Fibroblast of upper back skin (primary cell): ENCODE measurements at places on chromosomes 7 and 10.

DNA sequence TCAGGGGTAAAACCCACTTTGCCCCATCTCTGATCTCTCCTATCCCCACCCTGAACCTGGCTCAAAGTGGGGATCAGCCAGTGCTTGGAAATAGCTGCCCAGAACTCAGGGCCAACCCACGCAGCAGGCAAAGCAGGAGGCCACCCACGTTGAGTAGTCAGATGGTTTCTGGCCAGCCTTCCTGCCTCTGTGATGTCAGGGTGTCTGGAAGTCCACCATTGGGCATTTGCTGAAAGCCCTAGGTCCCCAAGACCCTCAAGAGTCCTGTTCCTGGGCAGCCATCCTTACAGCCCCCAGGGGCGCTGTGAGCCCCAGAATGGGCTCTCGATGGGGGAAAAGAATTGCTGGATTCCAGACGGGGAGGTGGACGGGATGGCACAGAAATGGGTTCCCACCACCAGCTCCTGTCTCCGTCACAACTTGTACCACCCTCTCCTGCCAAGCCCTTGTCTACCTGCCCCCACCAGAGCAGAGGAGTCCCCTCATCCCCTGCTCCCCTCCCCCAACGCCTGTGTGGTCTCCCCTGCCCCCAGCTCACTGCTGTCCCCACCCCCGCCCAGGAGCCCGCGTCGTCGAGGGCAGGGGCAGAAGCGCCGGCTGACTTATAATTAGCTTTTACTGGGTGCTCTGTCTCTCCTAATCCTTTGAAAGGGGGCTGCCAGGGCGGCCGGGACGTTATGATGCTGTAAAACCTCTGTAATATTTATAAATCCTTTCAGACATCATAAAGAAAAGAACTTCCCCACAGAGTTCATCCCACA is 3.9 kb downstream of the MYL10 start:
- peak; percentile 22 for DNase-seq

- no peak for DNase-seq
Measured at GRCh38 chr10:110533149-110533548, 34.3 kb upstream of the SMC3 start.

DNA sequence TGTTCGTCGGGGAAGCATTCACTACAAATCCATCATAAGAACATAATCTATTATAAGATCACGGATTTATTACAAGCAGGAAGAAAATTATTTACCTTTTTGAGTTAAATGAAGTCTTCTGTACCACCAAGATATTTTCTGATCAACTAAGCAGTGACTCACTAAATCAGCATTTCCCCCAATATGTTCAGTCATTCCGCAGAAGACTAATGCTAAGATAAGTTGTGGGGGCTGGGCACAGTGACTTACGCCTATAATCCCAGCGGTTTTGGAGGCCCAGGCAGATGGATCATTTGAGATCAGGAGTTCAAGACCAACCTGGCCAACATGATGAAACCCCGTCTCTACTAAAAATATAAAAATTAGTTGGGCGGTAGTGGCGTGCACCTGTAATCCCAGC is 144.2 kb upstream of the EGR2 start:
- peak; percentile 75 for DNase-seq

DNA sequence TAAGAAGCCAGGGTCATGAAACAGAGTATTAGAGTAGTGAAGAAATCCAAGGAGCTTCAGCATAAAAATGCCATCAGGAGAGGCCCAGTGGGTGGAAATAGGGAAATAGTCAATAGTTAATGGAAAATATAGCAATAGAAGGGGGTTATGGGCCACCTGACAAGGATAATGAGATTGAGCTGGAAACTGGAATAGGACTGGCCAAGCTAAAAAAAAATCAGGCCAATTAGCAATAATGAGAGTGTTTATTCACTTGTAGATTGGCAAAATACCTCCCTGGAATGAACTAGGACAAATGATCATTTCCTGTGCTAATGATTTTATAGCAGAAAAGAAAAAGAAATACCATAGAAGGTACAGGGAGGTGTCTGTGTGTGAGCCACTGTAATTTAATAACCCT is 97.9 kb downstream of the PLCE1 start:
- DNase-seq: no peak

GRCh38 chr10:130742941-130743675 is 568.4 kb downstream of the TCERG1L start:
- DNase-seq: no peak

GRCh38 chr7:30771174-30771879 is at the start of gene MINDY4:
Gene MINDY4 (plus strand): TSS chr7:30771417. CDS start chr7:30771494, 77 bp downstream.
- DNase-seq: peak; percentile 75

- DNase-seq: no peak
Measured at GRCh38 chr10:72511459-72511858, 114.4 kb downstream of the MICU1 start.

- no peak for DNase-seq
Measured at GRCh38 chr10:71952745-71953144, 11.4 kb upstream of the CHST3 start.

DNA sequence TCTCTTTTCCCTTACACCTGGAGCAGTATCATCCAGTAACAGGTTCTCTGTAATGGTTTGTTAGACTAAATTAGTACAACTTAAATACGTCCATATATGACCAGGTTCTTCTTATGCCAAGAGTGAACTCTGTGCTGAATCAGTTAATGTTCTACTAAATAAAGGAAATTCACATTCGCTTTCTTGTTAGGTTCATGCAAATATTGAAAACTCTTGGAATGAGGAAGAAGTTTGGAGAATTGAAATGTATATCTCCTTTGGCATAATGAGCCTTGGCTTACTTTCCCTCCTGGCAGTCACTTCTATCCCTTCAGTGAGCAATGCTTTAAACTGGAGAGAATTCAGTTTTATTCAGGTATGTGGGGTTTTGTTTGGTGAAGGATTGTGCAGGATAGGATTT is 15.3 kb upstream of the CFAP69 start:
- DNase-seq: no peak

DNA sequence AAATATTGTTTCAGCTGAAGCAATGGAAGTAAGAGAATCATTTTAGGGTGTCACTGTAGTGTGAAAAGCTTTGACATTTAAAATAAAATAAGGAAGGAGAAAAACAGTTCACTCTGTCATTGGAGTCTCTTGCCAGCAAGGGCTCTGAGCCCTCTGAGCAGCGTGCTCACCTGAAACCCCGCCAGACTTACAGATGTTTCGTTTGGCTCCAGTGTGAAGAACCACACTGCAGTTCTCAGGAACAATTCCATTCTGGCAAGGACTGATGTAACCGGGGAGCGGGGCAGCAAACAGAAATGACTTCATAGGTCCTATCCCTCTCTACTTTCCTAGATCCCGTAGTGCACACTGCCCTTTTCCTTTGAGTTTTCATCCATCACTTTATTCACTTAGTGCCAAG is 164.3 kb downstream of the CELF2 start:
- no peak for DNase-seq

GRCh38 chr7:155864271-155864985 is 52.2 kb upstream of the SHH start:
- DNase-seq: no peak

DNA sequence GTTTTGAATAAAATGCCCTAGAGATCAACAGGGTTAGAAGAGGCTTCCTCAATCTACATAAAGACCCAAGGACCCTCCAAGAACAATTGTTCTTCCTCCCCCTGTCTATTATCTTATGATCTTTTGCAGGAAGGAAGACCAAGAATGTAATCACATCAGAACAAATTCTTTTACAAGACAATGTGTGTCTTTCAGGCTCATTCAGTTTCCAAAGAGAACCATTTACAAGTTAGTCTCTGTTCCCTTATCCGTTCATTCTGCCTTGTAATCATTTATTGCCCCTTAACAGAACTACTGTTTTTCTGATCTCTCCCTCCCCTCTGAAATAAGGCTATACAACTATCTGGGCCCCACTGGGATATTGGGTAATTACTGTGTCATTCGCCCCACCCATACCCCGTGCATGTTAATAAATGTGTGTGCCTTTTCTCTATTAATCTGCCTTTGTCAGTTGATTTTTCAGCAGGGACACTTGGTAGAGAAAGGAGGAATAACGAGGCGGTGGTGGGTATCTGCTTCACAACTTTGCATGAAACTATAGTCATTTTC is 5.7 kb upstream of the MKRN1 start:
- no peak for DNase-seq

DNA sequence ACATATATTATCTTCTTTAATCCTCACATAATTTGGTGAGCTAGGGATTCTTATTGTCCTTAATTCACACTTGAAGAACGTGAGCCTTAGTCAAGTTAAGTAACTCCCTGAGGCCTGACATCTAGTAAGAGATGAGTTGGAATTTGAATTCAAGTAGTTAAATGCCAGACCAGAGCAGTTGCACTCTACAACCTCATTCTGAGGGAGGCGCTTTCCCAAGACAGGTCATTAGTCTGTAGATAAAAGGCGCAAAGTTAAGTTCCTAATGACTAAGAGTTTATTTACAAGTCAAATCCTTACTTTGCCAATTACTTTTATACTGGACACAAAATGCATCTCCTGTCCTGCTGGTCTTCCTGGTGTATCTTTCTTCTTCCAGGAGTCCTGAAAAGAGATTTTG is 3.6 kb upstream of the EXOC6 start:
- no peak for DNase-seq
